ENCODE measurements at places on chromosomes 7 and 10.

DNA sequence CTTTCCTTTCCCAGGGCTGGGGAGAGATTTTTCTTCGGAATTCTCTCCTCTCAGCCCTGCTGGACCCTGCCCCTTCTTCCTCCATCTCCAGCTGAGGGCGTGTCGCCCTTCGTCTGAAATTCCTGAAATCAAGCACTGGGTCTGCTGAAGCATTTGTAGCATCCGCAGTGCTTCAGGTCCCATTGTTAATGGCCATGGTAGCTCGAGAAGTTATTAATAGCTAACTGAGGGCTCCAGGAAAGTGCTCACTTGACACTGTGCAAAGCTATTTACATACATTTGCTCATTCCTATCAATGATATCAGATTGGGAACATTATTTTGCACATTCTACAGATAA lies 515 bp downstream of the FAM149B1 start:
- DNase-seq, result no peak

- DNase-seq, result no peak
Measured at GRCh38 chr10:11401264-11402235, 209.9 kb downstream of the USP6NL start.

DNA sequence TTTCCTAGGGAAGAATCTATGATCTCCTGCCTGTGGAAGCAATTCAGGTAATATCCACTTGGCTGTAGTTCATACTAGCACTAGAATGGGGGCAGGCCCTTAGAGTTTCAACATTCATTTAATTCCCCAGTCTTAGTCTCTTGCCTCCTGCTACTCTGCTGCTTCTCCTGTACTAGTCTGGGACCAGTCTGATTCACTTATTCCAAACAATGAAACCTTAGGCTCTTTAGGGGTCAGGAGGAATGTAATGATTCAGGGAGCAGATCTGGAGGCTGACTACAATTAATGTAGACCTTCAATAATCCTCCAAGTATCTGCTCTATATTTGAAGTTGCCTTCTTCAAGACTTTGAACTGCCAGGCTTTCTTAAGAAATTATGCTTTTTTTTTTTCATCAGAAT lies 101.8 kb downstream of the GNAT3 start:
- no peak for DNase-seq

DNA sequence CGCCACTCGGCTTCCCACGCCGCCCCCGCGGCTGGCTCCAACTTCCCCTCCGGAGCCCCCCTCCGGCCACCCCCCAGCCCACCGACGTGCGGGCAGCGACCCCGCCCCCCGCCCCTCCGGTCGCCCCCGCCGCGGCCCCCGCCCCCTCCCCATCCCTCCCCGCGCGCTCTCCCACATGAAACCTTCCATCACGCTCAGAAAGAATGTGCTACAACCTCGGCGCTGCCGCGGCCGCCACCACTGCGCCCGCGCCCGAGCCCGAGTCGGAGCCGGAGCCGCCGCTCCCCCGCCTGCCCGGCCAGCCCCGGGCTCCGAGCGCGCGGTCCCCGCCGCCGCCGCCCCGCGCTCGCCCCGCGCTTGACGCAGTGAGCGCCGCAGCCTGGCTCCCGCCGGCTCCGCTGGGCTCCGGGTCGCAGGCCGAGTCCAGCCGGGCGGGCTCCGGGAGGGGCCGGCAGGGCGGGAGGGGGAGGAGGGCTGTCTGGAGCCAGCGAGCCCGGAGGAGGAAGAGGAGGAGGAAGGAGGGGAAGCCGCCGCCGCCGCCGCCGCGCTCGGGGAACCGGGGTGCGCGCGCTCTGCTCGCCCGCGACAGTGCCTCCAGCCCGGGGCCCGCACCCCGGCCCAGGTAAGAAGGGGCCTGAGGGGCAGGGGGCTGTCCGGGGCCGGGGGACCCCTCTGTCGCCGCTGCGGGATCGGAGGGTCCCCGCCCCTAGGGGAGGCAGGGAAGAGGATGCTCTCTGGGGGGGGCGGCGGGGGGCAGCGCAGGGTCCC lies 4.3 kb upstream of the ELFN1 start:
- no peak for DNase-seq

DNA sequence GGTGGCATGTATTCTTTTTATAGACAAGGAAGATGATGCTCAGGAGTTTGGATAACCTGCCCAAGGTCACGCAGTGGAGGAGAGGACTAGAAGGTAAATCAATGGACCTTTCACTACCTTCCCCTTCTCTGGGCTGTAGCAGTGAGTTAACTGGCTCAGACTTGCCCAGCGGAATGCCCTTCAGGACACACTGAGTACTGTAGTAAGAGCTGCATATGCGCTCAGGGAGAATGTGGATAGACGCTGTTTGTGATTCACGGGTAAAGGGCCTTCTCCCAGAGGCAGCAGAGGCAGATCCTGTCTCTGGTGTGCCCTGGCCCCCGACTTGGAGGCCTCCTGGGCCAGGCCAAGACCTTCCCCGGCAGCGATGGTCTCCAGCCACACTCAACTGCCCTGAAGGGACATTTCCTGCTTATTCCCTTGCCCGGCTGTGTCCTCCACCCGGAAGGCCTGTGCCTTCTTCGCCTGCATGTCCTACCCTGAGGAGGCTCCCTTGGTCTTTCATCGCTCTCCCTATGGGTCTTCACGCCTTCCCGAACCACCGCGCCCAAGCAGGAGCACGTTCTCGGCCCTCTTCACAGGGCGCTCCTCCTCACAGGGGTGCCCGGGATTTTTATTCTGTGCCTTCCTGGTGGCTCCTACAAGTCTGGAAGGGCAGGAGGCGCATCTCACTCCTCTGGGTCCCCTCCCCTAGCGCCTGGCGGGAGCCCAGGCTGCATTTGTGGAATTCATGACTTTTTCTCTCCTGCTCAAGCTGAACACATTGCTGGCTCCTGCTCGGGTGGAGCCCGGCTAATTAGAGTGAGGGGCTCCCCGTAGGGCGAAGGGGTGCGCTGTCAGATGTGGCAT lies 1.8 kb upstream of the IKZF1 start:
- DNase-seq, result no peak

DNA sequence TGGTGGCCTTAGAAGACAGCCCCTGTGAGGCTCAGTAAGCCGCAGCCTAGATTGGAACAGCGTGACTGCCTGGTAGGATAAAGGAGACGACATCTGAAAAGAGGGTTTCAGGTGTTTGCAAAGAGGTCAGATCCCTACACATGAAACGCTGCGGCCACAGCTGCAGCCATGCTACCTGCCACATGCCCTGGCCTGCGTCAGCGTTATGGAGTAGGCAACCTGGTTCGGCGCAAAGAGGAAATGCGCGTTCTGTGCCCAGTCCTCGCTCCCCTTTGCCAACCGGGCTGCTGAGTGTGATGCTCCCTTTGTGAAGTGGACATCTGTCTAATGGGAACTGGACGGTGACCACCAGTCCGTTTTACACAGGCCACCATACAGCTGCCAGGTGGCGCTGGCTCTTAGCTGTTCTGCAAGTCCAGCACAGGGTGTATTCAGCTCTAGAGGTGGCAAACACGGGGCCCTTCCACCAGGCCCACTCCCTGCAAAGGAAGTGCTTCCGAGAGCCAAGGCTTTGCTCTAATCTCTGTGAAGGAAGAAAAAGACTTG lies 160.3 kb downstream of the CELF2 start:
- peak; percentile 41 for DNase-seq
